NCI-H526 (cell line): ENCODE measurements at places on chromosomes 1 and 21.

DNA sequence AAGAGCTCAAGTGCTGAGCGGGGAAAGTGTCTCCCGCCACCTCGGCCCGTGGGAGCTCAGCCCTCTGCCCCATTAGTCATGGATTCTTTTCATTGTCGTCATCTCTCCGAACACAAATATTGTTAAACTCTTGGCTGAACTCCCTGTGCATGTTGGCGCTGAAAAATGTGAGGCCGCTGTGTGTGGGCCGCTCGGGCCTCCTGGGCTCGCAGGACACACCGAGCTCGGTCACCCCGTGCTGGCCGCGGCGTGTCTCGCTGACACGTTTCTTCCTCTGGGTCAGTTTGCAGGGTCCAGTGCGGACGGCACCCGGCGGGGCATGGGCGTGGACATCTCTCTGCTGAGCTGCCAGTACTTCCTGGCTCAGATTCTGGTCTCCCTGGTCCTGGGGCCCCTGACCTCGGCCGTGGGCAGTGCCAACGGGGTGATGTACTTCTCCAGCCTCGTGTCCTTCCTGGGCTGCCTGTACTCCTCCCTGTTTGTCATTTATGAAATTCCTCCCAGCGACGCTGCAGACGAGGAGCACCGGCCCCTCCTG is 25.6 kb downstream of the SLC45A1 start:
- no peak for DNase-seq

DNA sequence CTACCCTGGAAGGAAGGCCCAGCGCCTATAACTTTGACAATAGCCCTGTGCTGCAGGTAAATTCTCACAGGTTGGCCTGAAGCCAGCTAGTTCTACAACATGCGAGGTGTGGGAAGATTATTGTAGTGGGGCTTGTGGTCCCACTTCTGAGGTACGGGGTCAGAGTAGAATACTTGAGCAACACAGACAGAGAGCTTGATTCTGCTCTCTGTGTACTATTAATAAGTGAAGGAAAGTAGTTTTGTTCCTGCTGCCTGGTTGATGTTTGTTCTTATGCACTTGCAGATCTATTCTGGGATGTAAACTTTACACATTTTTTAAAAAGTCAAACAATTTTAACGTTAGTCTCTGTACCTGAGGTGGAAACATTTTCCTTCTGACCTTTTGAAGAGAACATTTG is 80.4 kb downstream of the LAMC1 start:
- no peak for DNase-seq

DNA sequence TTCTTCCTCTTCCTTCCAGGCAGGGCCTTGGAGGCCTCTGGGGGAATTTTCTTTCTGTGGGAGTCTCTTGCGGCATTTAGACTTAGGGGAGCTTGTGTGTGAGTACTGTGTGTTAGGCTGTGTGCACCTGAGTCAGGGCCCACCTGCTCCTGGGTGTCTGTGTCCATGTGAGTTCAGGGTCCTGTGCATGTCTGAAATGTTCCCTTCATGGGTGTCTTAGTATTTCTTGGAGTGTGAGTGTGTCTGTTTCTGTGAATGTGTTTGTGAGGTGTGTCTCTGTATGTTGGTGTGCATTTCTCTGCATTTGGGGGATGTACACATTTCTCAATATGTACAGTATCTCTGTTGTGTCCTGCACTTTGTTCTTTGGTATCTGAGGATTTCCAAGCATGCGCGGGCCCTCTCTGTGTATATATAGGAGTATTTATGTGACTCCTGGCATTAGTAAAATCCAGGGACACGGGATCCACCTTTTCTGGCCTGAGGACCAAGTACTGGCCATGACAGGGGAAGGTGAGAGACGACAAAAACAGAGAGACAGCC is 2.4 kb downstream of the TFAP2E start:
- DNase-seq: no peak

- DNase-seq: no peak
These were observed 10.9 kb downstream of the IRF2BP2 start for GRCh38 chr1:234598974-234599616.

- peak; percentile 92 for DNase-seq
These were observed 15.5 kb upstream of the CD247 start for GRCh38 chr1:167533851-167534300.

DNA sequence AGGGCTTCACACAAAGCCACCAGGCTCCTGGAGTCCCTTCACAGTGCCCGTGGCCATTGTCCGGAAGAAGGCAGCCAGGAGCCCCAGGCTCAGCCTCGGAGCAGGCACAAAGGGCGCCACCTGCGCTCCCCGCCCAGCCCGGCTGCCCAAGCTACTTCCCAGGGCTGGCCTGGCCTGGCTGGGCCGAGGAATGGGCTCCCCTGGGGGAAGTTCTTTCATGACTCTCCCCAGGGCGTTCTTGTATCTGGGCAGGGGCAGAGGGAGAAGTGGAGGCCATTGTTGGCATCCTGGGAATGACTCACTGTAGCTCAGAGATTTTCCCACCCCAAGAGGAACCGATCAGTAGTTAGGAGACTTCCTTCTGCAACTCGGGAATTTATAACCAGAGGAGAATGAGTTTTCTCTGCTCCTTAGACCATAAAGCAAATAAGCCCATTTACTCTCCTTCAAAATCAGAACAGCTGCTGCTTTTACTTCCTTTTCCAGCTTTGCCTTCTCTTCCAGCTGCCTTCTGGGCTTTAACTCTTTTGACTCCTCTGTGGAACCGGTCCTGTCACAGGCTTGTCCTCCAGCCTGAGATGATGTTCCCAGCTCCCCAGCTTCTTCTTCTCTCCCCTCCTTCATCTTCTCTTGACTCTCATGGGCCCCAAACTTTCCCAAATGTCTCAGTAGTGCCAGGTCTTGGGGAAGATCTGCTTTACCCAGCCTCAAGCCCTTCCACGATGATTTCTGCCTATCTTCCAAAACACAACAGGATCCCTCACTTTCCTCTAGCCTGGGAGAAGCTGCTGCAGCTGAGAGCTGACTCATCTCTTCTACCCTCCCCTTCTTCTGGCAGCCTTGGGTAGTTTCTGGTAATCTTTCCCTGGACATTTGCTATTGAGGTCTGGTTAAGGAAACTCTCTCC is 118.7 kb upstream of the CD34 start:
- DNase-seq: no peak

- DNase-seq: no peak
These were observed 403.0 kb downstream of the SRGAP2C start for GRCh38 chr1:121587777-121588176.
